Stimulated activated CD4-positive, alpha-beta T cell treated with anti-CD3 and anti-CD28 coated beads, Interleukin-1b, Interleukin-23, amount 100 ng/mL, for 1 hour (primary cell): ENCODE measurements at places on chromosomes 5 and 9.

- no peak for DNase-seq
These were observed 10.0 kb upstream of the ZNF483 start for GRCh38 chr9:111514967-111515366.

- DNase-seq, result no peak
These were observed 5.6 kb upstream of the URM1 start for GRCh38 chr9:128365525-128365924.

GRCh38 chr9:133408042-133408441 lies 9.8 kb downstream of the REXO4 start:
- DNase-seq, result no peak

DNA sequence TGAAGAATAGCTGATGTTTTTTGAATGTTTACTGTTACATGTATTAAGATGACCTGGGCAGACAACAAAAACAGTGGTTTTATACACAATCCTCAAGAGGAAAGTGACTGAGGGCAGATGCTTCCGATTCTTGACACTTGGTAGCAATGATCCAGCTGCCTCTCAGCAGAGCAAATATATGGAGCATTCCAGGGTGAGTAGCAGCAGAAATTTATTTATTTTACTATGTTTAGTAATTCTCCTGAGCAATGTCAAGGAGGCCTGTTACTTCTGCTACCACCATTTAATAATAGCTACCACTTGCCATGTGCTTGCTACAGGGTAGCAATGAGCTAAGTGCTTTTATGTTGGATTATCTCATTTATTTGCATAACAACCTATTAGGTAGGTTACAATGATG lies 69.1 kb upstream of the NR3C1 start:
- DNase-seq, result no peak

DNA sequence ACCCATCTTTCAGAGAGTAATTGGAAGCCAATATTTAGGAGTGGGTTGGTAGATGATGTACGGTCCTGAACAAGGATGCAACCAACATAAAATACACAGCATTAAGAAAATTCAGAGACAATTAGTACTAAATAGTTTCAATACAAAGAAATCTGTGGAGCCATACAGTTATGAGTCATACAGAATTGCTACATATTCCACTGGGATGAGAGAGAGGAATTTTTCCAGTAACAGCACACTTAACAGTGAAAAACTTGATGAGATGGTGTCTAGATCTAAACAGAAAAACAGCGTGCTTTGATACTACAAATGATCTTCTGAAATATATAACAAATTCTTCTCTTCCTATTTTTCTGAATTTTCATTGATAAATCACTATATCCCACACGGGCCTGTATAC lies 1999.3 kb upstream of the CDH9 start:
- no peak for DNase-seq

DNA sequence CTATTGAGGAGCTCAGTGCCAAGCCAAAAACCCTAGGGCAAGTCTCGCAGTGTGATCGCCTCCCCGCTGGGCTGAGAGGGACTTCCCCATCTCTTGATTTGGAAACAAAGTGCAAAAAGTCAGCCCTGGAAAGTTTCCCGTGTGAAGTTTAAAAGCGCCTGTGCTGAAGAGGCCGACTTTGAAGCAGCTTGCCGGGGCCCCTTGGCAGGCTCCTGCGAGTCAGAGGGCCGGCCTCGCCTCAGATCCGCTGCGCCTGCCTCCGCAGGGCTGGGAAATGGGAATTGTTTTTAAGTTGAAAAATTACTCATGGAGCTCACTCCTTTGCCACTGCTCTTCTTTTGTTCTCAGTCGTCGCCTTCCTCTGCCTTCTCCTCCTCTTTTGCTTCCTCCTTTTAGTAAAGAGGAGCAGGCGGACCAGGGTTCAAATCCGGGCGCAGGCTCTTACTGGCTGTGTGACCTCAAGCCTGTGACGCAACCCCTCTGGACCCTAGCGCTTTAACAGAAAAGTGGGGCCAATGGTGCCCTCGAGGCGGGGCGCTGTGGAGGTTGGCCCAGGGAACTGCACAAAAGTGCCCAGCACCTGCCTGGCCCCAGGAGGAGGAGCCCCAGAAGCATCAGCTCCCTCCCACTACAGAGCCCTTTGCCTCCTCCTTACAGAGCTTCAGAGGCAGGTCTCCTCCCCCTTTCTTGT lies 14.7 kb upstream of the LHX2 start:
- DNase-seq, result no peak

- no peak for DNase-seq
These were observed 125.6 kb downstream of the NXNL2 start for GRCh38 chr9:88660611-88661010.

GRCh38 chr5:16700081-16700480 lies 83.3 kb upstream of the RETREG1 start:
- DNase-seq, result no peak

GRCh38 chr5:89117124-89117644 lies 234.2 kb upstream of the MEF2C start:
- no peak for DNase-seq

DNA sequence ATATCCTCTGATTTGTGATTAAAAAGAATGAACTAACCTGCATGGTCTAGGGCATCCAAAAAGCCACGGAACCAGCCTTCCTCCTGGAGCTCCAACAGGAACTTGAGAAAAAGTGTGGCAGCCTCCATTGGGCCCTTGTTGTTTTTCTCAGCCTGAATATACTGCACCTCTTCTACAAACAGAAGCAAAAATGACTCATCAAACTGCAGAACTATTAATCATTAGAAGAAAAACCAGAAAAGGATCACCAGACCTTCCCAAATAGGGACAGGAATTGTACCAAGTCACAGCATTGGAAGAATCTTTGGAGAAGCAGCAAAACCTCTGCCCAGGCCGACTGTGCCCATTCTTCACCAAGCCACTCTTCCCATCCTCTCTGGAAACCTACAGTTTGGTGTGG lies 25.2 kb downstream of the RIGI start:
- DNase-seq, result no peak

- DNase-seq, result peak; percentile 58
These were observed 60.2 kb upstream of the TBC1D2 start for GRCh38 chr9:98315551-98316060.

DNA sequence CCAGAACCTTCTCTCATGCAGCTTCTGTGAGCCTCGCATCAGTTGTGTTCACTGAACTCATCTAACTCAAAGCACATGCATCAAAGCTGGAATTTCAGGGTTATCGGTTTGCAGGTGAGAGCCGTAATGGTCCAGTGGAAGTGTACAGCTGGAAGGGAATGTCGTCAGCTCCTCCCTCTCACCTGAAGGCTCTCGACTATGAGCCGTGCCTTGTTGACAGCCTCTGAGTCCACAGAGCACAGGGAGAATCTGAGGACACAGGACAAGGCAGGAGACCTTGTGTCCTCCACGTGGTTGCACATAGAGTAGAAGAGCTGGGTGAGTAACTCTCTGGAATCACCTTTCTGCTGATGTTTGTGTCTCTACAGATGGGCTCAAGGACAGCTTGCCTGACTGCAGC lies 38.8 kb downstream of the PROP1 start:
- no peak for DNase-seq

DNA sequence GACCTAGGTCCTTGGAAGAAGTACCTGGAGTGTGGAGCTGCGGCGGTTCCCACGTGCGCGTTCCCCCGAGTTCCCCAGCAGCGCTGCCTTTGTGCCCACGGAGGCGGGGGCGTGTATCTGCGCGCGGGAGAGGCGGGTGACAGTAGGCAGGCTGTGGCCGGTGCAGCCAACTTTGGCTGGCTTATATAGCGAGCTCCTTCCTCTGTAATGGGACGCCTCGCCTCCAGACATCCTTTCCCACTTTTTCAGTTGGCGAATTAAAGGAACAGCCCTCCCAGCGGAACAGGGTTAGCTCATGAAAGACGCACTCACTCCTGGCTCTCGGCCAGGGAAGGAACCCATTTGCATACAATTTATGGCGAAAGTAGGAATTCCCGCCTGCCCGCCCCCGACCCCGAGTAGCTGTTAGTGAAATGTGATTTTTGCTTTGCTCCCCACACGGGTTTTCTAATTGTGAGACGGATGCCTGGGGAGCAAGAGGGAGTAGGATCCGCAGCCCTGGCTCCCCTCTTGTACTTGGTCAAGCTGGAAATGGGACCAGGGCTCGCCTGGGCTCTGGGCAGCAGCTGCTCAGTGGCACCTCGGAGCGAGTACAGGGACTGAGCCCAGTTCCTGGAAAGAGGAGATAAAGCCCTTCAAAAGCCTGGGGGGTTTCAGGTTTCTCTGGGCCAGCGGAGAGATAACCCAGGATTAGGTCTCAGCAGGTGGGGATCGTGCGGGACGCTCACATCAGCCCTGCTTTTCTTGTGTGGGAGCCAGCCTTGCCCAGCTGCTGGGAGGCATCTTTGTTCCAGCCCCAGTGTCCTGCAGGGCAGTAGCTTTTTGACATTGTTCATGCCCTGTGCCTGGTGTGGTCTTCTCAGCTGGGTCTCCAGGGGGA lies at the start of gene TNC:
TSS of gene TNC (minus strand) at position 159 of the 880 bp plus-strand sequence. CDS start 27,139 bp downstream, outside the sequence.
- DNase-seq, result no peak

DNA sequence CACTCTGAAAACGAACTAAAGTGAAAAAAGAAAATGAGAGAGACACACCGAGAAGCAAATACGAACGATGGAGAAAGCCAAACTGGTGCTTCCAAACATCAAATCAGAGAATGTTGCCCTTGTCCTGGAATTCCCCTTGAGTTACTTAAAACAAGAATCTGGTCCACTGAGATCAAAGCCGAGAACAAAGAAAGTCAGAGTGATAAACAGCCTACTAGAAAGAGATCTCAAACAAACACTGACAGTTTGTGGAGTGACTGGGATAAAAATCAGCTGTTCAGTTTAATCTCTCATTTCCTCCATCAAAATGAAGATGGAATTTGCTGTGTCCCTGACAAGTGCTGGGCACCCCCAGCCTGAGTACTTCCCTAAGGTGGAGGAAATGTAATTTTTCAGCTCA lies 582.6 kb downstream of the NR2F1-AS1 start:
- no peak for DNase-seq

GRCh38 chr9:89538871-89539270 lies 41.0 kb upstream of the SEMA4D start:
- DNase-seq, result no peak

GRCh38 chr5:141677415-141677814 lies 4.6 kb downstream of the ARAP3 start:
- no peak for DNase-seq

- no peak for DNase-seq
These were observed 32.1 kb upstream of the CLPTM1L start for GRCh38 chr5:1376981-1377380.

DNA sequence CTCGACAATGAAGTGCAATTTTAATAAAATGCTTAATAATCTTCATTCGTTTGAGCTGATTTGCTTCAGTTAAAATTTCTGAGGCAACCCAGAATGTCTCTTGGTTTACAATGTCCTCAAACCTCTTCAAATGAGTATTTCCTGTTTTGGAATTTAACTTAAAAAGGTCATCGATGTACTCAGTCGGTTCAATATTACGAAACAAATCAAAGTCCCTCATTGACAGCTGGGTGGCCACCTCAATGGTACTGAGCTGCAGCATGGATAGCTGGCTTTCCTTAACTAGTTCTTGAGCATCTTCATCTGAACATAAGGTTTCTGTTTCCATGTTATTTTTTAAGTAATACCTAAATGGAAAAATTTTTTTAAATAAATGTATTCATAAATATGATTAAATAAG lies 173.3 kb downstream of the RAPGEF6 start:
- DNase-seq, result no peak

- no peak for DNase-seq
These were observed 3.9 kb downstream of the ALAD start for GRCh38 chr9:113397203-113397631.
